ENCODE measurements at places on chromosomes 6 and 20. TPM values are rescaled to one million over a fixed set of nuclear protein-coding genes. Genes with fewer than 3 reads are reported as not detected.
A peak's percentile ranks its signal among the peaks of the same experiment; 100 is the strongest.

The EDN1 gene
- total RNA-seq, result 1.2 TPM

The FERMT1 gene
- total RNA-seq, result 7.7 TPM

The LPA gene
- not detected for total RNA-seq

The RAET1E gene
- total RNA-seq, result not detected

The TUBB1 gene
- total RNA-seq, result not detected

The SLC24A3 gene
- total RNA-seq, result not detected

GRCh38 chr6:148179786-148180185 lies 162.9 kb upstream of the SASH1 start:
- peak; percentile 43 for DNase-seq

GRCh38 chr6:106789428-106790148 lies 160.2 kb downstream of the QRSL1 start:
- DNase-seq, result no peak

DNA sequence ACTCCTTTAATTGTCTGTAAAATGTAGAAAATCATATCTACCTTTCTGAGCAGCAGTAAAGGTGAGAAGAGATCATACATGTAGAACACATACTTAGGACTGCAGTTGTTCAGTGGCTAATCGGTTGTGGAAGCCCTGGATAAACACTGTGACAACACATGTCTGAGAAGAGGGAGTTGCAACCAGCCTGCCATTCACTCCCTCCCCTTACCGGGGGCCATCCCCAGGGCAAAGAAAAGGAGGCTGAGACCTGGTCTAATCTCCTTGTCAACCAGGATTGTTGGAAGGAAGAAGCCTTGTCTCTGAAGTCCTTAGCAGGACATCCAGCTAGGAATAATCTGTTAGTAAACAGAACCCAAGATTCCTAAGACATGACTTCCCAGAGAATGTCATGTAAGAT lies 462.5 kb upstream of the AGPAT4 start:
- DNase-seq, result no peak

DNA sequence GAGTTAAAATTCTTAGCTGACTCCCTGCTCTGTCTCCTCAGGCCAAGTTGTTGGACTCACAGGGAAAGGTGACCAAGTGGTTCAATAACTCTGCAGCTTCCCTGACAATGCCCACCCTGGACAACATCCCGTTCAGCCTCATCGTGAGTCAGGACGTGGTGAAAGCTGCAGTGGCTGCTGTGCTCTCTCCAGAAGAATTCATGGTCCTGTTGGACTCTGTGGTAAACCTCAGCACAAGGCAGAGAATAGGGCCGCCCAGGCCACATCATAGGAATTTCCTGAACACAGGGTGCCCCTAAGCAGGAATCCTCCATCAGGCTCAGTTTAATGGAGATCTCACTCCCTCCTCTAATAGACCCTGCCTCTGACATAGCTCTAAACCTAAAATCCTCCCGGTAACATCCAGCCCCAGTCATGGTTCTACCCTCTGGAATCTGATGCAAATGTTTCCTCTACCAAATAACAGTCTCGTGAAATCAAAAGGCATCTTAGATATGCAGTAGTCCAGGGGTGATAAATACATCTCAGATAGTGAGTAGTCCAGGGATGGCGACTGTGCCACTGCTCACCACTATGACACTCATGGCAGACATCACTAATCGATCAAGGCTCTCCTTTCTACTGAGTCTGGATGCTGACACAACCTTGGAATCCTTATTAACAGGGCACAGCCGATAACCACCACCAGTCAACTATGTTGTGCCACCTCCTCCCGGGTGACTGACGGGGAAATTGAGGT lies 18.3 kb downstream of the BPIFB1 start:
- no peak for DNase-seq

GRCh38 chr6:126614642-126615504 lies 275.0 kb downstream of the CENPW start:
- no peak for DNase-seq

- no peak for DNase-seq
Measured at GRCh38 chr6:29909985-29910384, 32.3 kb upstream of the HLA-A start.

- no peak for DNase-seq
Measured at GRCh38 chr6:2920671-2921112, 17.6 kb upstream of the SERPINB9 start.

DNA sequence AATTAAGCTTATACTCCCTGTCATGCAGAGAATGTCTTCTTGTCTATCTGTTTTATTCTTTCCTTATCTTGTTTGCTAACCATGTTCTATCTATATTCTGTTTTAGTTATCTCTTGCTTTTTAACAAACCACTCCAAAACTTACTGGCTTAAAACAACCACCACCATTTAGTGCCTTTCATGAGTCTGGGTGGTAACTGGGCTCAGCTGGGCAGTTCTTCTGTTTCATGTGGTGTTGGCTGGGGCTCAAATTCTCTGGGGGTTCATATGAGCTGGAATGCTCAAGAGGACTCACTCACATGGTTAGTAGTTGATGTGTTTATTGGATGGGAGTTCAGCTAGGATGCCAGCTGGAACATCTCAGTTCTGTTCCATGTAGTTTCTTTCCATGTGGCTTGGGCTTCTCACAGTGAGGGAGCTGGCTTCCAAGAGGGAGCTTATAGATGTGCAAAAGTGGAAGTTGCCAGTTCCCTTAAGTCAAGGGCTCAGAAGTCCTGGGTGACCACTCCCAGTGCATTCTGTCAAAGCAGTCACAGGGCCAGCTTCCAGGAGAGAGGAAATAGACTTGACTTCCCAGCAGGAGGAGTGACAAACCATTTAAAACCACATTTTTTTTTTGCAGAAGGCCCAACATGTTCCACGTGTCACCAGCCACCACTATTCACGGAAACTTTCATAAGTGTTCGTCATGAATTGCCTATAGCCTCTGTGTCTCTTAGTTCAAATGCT lies 70.4 kb downstream of the PLCB4 start:
- no peak for DNase-seq

GRCh38 chr20:47061549-47061948 lies 166.9 kb downstream of the EYA2 start:
- no peak for DNase-seq

DNA sequence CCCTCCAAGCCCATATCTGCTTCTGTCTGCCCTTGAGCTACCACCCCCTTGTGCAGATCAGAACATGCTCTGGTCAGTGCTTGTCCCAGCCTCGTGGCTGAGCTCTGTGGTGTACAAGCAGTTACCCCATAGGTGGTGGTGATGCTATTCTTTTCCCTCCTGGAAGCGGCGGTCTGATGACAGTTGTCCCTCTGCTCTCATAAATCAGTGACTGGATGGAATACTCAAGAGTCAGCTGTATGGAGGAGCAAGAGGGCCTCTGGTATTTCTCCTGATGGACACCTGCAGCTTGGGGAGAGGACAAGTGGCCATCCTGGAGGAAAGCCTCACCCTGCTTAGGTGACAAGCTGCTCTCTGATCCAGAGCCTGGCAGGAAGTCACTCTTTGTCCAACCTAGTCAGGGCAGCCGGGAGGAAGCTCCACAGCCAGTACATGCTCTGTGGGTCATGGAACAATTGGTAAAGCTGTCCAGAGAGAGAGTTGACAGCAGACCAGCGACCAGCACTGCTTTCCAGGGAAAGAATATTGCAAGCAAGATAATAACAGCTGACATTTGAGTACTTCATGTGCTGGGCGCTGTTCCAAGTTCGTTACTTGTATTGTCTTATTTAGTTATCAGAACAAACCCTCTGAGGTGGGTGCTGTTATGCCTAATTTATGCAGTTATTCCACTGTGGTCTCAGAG lies 47.1 kb downstream of the SCAND1 start:
- DNase-seq, result no peak

DNA sequence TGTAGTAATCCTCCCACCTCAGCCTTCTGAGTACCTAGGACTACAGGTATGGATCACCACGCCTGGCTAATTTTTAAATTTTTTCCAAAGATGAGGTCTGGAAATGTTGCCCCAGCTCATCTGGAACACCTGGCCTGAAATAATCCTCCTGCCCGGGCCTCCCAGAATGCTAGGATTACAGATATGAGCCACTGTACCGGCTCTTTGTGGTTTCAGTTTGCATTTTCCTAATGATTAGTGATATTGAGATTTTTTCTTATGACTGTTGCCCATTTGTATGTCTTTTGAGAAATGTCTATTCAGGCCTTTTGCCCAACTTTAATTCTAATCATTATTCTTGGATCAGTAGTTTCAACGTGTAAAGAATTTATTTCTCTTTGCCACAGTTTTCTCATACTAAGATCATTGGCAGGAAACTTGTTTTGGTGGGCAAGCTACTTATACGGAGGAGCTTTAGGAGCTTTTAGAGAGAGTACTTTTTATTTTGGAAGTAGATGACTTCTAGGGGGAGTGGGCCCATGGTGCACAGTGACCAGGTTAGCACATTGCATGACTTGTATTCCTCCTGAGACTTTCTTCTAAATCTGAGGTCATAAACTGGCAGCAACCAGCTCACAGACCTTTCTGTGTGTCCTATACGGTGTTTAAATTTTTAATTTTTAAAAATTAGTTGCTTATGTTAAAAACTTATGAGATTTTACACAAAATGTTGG lies 62.3 kb downstream of the STK4 start:
- DNase-seq, result no peak

- DNase-seq, result no peak
Measured at GRCh38 chr6:13813026-13813425, 1.3 kb downstream of the MCUR1 start.

- no peak for DNase-seq
Measured at GRCh38 chr6:56231827-56232226, 15.6 kb downstream of the COL21A1 start.

DNA sequence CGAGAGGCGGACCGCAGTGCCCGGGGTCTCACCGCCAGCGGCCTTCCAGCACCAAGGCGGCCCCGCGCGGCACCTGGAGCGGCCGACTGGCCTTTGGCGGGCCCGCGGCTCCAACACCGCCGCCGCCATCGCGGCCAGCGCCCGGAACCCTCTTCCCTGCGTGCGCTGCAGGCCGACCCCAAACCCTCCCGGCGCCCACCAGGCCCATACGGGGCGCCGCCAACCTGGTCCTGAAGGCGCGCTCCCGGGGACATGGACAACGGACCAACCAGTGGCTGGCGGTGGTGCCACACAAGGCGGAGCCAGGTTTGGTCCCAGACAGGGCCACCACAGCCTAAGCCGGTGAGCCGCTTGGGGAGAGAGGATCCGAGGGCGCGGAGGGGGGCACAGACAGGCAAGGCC lies 1514.8 kb upstream of the DEFB115 start:
- DNase-seq, result no peak

GRCh38 chr6:44400572-44400971 lies 13.1 kb downstream of the CDC5L start:
- no peak for DNase-seq

- DNase-seq, result no peak
Measured at GRCh38 chr6:99066044-99066443, 118.3 kb upstream of the FBXL4 start.

GRCh38 chr6:115194981-115195638 lies 852.3 kb upstream of the HS3ST5 start:
- DNase-seq, result no peak

DNA sequence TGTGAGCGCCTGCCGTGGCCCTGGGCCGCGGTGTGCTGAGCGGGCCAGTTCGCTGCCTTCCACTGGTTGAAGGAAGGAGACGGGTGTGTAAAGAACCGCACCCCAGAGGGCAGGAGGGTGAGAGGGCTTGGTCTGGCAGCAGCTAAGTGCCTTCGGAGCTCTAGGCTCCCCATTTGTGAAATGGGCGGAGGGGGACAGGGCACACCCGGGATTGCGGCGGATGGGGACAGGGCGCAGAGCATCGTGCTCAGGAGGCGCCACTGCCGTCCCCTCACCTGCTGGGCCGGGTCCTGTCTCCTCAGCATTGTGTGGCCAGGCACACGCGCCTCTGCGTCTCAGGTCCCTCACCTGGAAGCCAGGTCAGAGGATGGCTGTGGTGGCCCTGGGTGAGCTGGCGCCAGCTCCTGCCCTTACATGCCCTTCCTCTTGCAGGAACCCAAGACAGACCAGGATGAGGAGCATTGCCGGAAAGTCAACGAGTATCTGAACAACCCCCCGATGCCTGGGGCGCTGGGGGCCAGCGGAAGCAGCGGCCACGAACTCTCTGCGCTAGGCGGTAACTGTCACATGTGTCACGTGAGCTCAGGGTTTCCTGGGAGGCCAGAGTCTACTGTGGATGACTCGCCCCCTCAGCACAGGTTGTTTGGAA lies 3.1 kb downstream of the ADRM1 start:
- no peak for DNase-seq

DNA sequence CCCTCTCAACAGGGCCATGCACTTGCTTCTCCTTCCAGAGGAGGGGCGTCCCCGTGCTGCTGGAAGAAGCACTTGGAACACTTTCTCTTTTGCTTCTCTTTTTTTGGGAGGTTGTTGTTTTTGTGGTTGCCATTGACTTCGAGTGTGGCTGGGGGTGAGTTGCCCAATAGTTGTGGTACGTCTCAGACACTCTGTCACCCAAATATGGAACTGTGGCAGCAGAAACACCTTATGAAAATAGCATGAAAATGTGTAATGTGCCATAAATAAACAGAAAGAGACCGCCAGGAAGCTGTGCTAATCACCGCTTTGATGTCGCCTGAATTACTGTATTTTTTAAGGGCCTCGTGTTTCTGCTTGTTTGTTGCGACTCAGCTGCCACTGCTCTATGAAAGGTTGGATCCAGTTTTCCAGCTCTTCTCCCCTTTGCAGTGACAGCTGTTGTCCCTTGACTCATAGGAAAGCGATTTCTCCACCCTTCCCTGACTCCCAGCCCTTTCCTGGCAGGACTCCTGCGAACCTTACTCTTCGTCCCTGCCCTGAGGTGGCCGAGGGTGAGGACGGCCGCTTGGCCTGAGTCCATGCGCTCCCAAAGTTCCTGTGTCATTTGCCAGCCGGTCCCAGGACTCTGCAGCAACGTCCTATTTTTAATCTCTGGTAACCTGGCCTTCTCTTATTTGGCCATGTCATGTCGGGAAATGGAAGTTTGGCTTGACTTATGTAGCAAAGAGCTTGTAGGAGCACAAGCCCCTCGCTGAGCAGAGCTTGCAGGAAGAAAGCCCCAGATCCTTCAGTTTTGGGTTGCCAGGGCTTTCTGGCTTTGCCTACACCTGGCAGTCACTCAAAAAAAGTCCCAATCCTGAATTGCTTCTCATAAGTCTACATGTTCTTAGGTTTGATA lies 694.6 kb downstream of the QKI start:
- peak; percentile 43 for DNase-seq

- no peak for DNase-seq
Measured at GRCh38 chr6:89501222-89501621, 68.3 kb downstream of the ANKRD6 start.

DNA sequence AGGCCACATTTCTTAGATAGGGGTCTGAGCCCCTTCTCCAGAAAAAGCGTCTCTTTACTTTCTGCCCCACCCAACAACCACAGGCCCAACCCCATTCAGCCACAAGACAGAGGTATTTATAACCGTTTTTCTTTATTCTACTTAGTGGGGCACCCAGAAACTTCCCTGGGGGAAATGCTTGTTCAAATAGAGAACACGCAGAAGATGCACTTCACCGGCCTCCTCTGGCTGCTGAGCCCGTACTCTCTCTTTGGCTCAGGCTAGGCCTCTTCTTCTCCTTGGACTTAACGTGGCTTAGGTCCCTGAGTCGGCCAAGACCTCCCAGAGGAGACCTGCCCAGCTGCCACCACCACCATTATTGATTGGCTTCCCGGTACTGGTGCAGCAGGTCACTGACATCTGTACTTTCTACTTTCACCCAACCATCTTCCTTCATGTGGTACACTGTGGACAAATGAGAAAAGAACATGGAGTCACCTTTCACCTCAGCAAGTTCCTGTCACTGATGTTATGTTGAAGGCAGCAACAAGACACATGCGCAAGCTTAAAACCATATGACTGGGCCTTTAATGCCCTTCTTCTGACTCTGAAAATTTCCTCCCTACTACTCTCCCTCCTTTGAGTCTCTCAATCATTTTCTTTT lies 2.2 kb upstream of the TAP2 start:
- DNase-seq, result no peak

- DNase-seq, result no peak
Measured at GRCh38 chr6:68527691-68528090, 107.4 kb upstream of the ADGRB3 start.

- no peak for DNase-seq
Measured at GRCh38 chr6:63558278-63558677, 14.0 kb upstream of the LOC128125822 start.

All from Caki2 (cell line).